ENCODE measurements at places on chromosomes 16 and 17.

- no peak for DNase-seq
These were observed 28.7 kb downstream of the KNOP1 start for GRCh38 chr16:19689342-19689741.

GRCh38 chr16:70720425-70721201, 34.8 kb upstream of the MTSS2 start:
- no peak for DNase-seq

- peak; percentile 18 for DNase-seq
These were observed 26.2 kb upstream of the ZNF652 start for GRCh38 chr17:49388290-49388640.

GRCh38 chr16:89031715-89032659, 55.0 kb upstream of the CBFA2T3 start:
- no peak for DNase-seq

- DNase-seq, result no peak
These were observed 28.5 kb downstream of the CRLF3 start for GRCh38 chr17:30796016-30796415.

DNA sequence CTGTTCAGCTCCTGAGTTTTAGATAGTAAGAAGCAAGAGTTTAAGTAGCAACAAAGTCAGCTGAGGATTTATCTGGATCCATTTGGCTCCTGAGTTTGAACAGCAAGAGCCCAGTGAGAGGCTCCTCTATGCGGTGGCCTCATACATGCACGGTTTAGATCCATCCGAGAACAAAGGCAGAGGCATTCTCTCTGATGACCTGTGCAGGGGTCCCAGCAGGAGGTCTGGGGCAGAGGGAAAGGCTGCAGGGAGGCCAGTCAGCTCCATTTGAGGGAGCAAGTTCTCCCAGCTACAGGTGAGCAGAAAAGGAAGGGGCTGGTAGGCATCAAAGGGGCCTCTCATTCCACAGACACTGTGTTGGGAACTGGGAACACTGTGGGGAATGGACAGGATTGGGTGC, 16.5 kb downstream of the PITPNM3 start:
- DNase-seq, result no peak
